ENCODE measurements at places on chromosomes 7 and 10. TPM values are rescaled to one million over a fixed set of nuclear protein-coding genes. Genes with fewer than 3 reads are reported as not detected.
A peak's percentile ranks its signal among the peaks of the same experiment; 100 is the strongest.

- no peak for DNase-seq
Observed at GRCh38 chr10:132987671-132988571, 45.6 kb upstream of the CFAP46 start.

- DNase-seq: no peak
Observed at GRCh38 chr10:111086574-111086973, 9.7 kb downstream of the ADRA2A start.

DNA sequence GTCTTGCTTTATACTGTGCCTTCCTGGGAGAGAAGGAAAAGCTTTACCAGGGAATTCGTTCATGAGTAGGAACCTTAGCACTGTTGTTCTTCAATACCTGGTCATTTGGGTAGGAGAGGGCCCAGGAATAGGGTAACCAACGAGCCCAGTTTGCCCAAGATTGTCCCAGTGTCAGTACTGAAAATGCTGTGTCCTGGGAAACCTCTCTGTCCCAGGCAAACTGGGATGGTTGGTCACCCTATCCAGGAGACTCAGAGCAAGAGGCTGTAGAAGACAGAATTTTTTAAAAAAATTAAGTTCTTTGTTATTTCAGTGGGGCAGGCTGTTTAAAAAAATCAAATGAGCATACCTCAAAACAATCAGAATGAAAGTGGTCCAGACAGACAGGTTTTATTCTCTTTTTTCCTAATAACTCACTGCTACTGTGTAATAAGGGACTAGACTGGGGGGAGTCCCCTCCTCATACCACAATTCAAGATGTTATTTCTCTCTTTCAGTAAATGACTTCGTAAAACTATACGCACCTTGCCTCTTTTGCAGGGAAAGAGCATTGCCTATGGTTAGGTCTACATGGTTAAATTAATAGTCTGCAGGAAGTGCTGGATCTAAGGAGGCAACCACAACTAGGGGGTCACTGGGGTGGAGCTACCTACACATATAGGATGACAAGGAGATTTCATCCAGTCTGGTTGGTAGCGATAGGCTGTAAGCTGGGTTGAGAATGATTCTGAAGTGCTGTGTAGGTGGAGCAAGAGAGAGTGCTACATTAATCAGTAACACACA, 41.1 kb upstream of the FAM133B start:
- DNase-seq: peak; percentile 70

- no peak for DNase-seq
Observed at GRCh38 chr7:131031099-131031868, 296.4 kb upstream of the MKLN1 start.

DNA sequence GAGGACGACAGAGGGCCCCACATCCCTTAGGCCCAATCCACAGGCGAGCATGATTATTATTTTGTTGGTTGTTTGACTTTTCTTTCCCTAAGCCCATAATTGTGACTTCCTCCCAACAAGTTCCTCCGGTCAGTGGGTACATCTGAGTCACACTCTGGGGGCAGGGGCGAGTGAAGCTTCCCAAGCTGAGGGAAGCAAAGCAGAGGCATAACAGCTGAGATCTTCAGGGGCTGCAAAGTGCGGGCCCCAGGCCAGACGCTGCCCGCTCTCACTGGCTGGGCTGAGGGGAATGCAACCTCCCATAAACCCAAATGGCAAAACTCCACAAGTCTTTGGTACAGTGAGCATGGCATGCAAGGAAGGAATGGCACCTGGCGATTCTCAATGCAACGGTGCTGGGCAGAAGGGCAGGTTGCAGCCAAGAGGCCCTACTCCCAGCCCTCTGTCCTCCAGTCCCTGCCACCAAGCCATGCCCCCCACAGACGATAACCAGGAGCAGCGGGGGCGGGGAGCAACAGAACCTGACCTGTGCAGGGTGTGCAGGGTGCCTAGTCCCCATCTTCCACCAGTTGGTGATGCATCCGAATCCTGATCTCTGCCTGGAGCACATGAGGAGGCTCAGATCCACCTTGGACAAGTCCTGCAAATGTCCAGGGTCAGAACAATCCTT, 25.3 kb downstream of the TNS3 start:
- DNase-seq: no peak

DNA sequence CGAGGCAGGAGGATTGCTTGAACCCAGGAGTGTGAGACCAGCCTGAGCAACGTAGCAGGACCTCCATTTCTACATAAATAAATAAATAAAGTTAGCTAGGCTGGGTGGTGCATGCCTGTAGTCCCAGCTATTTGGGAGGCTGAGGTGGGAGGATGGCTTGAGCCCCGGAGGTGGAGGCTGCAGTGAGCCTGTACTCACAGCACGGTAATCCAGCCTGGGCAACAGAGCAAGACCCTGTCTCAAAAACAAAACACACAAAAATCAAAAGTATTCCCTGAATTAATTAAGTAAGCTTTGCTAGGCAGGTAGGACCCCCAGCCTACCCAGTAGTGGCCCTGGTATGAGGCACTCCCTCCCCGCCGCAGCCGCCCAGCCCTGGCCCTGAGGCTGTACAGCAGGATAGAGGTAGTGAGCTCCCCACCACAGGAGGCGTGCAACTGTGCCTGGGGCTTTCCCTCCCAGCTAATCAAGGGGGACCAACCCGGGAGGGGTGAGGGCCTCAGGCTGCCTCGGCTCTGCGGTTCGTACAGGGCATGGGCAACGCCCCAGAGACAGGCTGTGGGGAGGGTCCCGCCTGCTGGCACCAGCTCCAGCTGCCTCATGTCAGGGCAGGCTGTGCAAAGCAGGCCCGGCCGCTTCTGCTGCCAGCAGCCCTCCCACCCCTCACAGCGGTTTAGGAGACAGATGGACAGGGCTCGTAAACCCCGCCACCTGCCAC, 1.0 kb upstream of the CYP2W1 start:
- DNase-seq: no peak

- no peak for DNase-seq
Observed at GRCh38 chr7:128757203-128757602, 18.0 kb downstream of the CALU start.

GRCh38 chr7:72538856-72539255, 126.7 kb upstream of the CALN1 start:
- no peak for DNase-seq

RBP3 gene
- not detected for total RNA-seq

DNA sequence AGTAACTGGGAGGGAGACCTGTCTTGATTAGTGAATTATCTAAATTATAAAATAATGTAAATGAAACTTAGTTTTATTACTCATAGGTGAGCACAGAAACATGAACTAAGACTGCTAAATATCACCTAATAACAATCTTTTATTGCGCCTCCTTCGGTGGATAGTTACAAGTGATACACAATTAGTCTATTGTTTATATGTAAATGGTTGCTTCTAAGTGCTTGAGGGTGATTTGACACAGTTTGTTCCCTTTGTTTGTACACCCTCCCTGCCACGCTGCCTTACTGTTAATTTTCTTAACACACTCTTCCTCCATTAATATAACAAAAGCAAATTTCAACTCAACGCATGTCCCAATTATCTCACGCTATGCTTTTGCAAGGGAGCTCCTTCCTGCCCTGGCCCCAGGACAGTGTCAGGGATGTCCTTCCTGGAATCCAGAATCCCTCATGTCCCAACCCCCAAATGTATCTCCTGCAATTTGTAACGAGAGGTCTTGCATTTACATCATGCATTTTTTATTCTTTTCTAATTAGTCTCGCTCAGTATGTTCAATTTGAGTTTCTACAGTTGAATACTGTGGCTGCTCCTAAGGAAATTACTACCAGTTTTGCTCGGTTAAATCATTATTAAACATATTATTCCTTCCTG, 4.2 kb downstream of the NPSR1 start:
- DNase-seq: no peak

- no peak for DNase-seq
Observed at GRCh38 chr7:42567051-42567450, 330.0 kb upstream of the GLI3 start.

DNA sequence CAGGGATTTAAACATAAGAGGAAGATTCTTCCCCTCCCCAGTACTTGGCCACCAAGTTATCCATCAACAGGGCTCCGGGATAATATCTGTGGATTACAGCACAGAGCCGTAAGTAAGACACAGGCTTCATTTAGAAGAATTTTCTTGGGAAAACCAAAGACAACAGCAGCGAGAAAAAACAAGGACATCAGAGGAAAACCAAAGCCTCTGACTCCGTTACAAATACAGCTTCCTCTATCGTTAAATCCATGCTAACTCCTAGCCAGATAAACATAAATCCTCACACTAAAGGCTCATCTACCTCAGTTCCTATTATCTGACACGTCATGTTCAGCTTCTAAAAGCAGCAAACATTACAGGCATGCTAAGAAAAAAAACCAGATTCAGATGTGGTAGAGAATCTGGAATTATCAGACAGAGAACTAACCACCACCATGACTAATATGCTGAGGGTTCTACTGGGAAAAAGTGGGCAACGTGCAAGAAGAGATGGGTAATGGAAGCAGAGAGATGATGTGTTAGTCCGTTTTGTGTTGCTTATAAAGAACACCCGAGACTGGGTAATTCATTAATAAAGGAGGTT, 48.4 kb downstream of the BRI3 start:
- DNase-seq: no peak

GRCh38 chr7:5692112-5692844, 89.2 kb downstream of the RNF216 start:
- DNase-seq: no peak

GRCh38 chr10:112811741-112812551, 138.1 kb upstream of the TCF7L2 start:
- DNase-seq: no peak

HMX3 gene
- total RNA-seq: 0.19 TPM

GRCh38 chr10:30079408-30079807, 20.0 kb upstream of the JCAD start:
- DNase-seq: no peak

DNA sequence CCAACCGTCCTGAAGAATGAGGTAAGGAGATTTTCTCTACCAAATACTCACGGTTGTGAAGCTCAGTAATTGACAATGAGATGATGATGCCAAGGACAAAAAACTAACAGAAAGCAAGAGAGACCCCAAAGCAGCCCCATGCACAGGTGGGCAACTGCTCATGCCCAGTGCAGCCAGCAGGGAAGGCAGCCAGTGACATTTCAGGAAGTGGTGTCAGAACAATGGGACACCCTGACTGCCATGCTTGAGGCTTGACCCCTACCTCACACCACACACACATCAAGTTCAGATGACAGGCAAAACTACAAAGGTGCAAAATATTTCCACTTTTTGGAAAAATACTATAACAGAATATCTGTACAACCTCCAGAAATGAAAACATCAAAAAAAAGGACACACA, 66.9 kb downstream of the CFAP46 start:
- DNase-seq: no peak

DNA sequence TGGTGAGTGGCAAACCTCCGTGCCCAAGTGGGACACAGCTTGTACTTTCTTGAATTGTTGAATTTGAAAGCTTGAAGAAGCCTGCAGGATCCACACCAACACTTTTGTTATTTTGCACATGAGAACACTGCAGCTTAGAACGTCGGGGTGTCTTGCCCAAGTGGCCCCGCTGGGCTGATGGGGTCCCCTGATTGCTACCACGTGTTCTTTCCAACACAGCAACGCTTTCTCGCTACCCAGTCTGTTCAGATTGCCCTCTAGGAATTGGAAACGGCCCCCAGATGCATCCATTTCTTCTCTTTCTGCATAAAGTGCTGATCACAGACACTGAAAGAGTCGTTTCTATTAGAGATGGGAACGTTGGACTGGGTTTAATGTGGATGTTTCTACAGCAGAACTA, 268.5 kb downstream of the ADARB2 start:
- no peak for DNase-seq

CLDN15 gene
- total RNA-seq: 13.3 TPM

Measured in activated naive CD8-positive, alpha-beta T cell treated with anti-CD3 and anti-CD28 coated beads for 36 hours (primary cell).